ENCODE measurements at places on chromosomes 3 and 15.

DNA sequence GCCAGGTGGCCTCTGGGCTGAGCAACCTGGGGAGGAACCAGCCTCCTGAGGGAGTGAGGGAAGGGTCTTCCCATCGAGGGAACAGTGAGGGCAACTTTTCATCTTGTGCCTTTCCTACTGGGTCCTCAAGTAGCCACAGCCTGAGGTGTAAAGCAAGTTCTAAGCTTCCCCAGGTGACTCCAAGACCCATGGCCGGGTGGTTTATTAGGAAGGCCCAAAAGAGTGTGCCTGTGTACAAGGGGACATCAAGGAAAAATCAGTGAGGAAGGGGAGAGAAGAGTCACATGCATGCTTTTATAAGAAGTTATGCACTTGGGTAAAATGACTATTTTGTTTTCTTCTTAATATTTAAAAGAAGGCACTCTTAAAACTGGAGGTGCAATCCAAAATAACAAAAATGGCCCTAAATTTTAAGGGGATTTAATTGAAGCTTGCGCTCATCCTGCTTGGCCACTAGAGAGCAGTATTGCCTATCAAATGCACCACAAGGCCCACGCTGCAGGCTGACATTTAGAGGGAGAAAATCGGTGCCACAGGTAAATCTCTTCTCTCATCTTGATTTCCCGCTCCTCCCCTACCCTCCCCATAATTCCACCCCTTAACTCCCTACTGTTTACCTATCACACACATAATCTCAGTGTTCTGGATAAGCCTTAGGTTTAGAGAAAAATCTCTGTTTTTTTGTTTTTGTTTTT lies 6.7 kb downstream of the NANOGP8 start:
- DNase-seq, result peak; percentile 65

DNA sequence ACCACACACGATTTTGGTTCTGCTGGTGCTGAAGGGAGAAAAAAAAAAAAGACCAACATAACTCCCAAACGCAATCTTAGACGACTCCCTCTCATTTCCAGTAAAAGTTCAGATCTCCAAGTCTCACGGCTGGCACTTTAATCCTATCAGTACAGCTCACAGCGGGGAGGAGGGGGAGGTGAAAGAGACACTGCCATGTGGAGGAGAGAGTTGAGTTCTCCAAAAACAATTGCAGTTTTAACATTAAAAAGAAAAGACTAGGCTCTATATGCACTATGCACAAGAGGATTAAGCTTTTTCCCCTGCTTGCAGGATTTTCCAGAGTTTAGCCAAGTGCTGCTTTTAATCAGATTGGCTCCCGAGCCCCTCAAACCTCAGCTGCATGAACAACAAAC lies 16.8 kb downstream of the BMF start:
- no peak for DNase-seq

DNA sequence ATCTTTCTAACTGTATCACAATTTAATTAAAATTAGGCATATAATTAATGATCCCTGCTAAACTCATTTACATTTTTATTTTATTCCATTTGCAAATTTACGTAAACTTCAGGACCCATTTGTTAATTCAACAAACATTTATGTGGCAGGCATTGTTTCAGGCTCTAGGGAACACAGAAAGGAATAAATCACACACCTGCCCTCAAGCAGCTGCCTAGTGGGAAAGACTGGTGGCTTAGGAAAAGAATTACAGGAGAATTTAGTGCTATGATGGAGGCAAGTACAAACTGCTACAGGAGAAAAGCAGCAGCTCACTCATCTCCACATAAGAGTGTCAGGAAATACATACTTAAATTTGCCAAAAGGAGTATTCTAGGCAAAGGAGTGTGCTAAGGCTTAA lies 11.2 kb downstream of the CBLB start:
- DNase-seq, result no peak

GRCh38 chr3:3309887-3310286 lies 130.4 kb upstream of the CRBN start:
- no peak for DNase-seq

GRCh38 chr3:32240159-32240545 lies 1.7 kb downstream of the CMTM8 start:
- peak; percentile 89 for DNase-seq

- DNase-seq, result no peak
These were observed 237.7 kb upstream of the AZI2 start for GRCh38 chr3:28586325-28586724.

GRCh38 chr15:44261007-44261706 lies 27.4 kb upstream of the GOLM2 start:
- DNase-seq, result no peak

DNA sequence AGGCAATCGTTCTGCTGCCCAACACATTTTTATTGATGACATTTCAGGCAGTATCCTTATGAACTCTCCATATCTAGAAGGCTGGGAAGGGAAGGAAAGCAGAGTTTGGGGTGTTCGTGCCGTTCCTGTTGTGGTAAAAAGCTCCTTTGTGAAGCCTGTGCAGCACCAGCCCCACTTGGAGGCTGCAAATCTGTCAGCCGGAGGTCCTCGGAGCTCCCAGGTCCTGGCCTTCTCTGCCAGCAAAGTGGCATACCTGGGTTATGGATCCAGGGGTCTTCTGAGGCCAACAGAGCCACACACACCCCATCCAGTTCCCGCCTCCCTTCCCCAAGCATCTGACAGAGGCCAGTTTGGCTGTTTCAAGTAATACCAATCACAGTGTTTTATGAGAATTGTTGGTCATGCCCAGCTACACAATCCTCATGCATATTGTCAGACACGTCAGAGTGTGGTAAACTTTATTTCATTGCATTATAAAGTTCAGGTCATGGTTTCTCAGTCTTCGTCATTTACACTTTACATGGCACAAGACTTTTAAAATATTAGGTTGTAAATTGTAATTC lies 15.9 kb upstream of the USP3 start:
- no peak for DNase-seq
